NCI-H460 (cell line): ENCODE measurements at places on chromosomes 13 and 19.

DNA sequence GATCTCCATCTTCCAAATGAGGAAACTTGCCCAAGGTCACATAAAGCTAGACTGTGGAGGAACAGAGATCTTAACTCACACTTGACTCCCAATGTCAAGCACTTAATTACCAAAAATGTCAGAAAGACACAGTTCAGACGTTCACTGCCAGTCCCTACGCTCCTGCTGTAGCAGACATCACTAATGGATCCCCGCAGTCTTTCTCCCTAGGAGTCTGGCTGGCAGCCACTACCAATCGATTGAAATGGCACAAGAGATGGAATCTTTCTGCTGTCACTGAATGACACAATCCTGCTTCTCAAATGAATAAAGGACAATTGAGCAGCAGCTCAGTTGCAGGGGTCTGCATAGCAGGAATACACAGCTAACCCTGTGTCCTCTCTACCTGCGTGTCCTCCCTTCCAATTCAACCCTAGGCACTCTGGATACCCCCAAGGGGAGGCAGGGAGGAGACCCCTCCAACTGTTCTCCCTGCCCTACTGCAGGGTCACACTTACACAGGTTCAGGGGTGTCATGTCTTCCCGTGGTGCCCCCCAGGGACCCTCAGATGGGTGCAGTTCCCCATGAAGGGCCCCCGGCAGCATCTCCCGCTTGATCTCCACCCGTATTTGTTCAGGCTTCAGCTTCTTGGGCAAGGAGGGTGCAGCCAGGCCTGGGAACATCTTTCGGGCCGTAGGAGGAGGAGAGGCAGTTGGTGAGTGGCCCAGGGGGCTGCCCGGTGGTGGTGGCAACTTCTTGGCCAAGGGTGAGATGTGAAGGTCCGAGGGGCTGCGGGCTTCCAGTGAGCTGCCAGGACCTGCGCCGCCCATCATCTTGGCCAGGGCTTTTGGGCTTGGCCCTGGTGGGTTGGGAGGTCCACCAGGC lies 7.9 kb upstream of the AKAP8L start:
- no peak for DNase-seq

DNA sequence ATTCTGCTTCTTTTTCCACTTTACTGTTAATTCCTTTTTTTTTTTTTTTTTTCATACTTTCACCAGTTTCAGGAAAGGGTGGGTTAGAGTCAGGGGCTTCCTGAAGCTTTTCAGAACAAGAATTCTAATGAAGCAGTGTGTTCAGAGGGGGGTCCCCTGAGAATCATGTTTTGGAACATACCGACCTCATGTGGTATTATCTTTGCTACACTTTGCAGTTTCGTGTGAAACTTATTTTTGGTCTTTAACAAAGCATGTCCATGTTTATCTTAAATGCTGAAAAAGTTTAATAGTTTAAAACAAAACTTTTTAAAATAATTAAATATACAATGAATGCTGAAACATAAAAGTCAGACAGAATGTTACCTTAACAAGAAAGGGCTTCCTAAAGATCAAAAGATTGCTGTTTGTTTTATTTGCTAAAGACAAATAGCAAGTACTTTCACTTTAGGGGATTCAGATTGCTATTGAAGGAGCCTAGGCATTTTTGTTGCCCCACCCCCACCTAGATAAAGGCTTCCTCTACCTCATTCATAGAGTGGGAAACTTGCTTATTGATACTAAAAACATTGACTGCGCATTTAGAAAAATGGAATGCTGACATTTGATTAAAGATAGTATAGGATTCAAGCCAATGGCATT lies 21.1 kb upstream of the POMP start:
- no peak for DNase-seq

DNA sequence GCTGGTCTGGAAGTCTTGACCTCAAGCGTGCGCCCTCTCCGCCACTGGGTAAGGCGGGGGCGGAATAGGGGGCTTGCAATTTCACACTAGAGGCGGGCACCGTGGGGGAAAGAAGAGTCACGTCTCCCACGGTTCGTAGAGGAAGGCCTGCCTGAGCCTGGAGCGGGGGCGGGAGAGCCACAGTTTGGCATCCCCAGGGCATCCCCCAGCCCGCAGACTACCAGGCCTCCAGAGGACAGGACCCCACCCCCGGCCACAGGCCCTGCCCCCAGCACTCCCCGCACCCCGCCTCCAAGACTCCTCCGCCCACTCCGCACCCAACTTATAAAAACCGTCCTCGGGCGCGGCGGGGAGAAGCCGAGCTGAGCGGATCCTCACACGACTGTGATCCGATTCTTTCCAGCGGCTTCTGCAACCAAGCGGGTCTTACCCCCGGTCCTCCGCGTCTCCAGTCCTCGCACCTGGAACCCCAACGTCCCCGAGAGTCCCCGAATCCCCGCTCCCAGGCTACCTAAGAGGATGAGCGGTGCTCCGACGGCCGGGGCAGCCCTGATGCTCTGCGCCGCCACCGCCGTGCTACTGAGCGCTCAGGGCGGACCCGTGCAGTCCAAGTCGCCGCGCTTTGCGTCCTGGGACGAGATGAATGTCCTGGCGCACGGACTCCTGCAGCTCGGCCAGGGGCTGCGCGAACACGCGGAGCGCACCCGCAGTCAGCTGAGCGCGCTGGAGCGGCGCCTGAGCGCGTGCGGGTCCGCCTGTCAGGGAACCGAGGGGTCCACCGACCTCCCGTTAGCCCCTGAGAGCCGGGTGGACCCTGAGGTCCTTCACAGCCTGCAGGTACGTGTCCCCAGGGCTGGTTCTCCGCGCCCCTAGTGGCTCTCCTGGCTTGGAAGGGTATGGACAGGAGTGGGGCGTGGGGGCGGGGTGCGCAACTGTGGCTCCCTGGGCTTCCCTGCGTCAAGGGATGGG lies at the start of gene ANGPTL4:
Gene ANGPTL4 (plus strand): TSS at position 353 of the 969 bp plus-strand sequence. CDS start 167 bp downstream, at position 520.
- DNase-seq = peak; percentile 64

GRCh38 chr13:95382916-95383315 lies 81.7 kb upstream of the ABCC4 start:
- DNase-seq = no peak

- DNase-seq = no peak
These were observed 74.2 kb upstream of the ZNF536 start for GRCh38 chr19:30297969-30298368.

GRCh38 chr19:30450835-30451321 lies 78.7 kb downstream of the ZNF536 start:
- DNase-seq = no peak

- no peak for DNase-seq
These were observed 2.8 kb downstream of the JSRP1 start for GRCh38 chr19:2253106-2254063.

DNA sequence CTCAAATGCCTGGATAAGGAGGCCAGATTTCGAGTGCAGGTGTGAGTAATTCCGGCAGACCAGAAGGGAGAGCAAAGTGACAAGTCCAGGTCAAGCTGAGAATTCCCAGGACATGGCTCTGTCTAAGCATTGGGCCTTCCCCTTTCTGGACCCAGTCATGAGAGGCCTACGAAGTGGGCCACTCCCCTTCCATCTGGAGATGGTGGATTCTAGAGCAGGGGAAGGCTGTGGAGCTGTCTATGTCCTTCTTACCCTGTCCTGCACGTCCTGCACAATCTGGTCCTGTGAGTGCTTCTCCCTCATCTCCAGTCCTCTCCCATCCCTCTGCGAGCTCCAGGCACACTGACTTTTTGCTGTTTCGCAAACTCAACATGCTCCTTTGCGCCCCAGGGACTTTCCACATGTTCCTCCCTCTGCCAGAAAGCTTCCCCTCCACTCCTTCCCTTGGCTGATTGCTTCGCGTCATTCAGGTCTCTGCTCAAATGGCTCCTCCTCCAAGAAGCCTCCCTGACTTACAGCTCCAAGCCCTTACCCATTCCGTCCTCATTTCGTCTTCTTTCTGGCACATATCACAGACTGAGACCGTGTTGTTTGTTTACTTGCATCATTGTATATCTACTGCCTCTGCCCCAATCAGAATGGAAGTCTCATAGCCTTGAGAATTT lies 193.2 kb downstream of the URI1 start:
- no peak for DNase-seq

- DNase-seq = peak; percentile 32
These were observed 1.3 kb upstream of the CEACAM6 start for GRCh38 chr19:41753936-41754529.

DNA sequence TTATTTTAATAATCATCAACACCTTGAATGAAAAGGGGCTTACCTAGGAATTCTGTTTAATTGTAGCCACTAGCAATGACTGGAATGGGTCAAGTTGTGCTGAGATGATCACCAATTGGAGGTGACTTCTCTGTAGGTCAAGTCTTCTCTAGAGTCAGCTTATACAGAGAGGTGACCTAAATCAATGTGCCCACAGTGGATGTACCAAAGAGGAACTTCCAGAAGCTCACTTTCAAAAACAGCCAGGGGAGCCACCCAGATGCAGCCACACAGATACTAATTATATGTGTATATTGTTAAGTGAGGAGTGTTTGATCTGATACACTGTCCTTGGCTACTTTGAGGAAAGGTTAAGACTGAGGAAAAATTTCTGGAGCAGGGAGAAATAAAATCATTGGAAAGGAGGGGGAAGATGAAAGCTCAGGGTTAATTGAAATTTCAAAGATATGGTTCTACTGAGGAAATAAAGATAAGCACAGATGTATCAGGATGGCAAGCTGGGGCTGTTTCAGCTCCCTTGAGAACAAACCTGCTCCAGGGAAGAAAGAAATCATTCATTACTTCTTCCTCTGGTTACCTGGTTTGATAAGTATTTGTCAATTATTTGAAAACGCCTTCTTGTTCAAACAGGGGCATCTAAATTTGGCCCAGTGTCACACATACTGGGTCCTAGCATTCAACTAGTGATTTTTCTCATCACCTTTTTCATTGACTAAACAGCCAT lies 5.1 kb downstream of the GPR183 start:
- no peak for DNase-seq

- no peak for DNase-seq
These were observed 20.4 kb upstream of the FAM216B start for GRCh38 chr13:42760951-42761350.

- no peak for DNase-seq
These were observed 22.4 kb downstream of the RFXAP start for GRCh38 chr13:36841391-36841790.

DNA sequence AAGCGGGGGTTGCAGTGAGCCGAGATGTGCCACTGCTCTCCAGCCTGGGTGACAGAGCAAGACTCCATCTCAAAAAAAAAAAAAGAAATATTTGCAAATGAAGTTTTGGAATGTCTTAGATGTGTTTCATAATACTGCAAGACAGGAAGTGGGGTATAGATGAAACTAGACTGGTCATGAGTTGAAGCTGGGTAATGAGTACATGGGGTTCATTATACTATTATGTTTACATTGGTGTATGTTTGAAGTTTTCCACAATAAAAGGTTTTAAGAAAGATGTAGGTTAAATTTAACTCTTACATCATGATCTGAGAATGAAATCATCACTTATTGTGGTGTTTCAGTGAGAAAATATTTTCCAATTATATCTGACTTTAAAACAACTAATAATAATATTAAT lies 19.0 kb downstream of the FNDC3A start:
- DNase-seq = no peak

DNA sequence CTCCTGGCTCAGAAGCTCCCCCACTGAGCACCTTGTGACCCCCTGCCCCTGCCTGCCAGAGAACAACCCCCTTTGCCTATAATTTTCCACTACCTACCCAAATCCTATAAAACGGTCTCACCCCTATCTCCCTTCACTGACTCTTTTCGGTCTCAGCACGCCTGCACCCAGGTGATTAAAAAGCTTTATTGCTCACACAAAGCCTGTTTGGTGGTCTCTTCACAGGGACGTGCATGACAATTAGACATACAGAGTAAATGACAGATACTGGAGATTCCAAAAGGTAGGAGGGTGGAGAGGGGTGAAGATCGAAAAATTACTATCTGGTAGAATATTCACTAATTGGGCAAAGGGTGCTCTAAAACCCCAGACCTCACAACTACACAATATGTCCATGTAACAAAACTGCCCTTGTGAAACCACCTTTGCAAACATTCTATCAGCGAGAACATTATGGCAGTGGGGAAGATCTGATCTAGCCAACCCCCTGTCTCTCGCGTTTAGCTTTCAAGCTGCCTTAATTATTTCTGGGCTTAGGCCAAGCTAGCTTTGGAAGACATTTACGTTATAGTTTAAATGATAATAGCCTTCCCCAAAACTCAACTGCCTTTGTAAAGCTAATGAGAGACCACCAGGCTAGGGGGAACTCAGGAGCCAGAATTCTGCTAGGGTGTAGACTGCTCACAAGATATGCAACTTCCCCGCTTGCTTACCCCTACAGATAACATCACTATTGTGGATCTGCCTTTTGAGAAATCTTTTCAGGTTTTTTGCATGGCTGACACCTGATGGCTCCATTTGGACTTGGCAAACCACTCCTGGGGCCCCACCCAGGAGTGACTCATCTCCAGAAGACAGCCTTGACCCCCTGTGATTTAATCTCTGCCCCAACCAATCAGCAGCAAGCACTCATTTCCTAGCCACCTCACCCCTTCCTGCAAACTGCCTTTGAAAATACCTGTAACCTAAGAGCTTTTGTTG lies 1534.0 kb upstream of the SPRY2 start:
- DNase-seq = no peak
